ENCODE measurements at places on chromosomes 7 and 10.
A peak's percentile ranks its signal among the peaks of the same experiment; 100 is the strongest.

- no peak for DNase-seq
Measured at GRCh38 chr10:118276204-118276603, 65.9 kb downstream of the FAM204A start.

DNA sequence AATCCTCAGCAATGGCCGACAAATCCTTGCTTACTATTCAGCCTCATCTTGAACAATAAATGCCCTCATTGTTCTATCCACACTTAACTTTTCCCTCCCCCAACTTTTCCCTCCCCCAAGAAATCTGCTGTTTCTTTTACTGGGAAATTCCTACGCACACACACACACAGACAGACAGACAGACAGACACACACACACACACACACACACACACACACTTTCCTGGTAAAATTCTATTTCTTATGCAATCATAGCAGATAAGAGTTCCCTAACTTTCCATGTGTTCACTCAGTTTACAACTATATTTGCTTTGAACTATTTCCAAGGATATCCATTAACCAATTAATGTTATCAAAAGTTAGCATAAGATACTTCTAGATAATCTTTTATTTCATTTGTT lies 52.9 kb downstream of the RELN start:
- DNase-seq: no peak

DNA sequence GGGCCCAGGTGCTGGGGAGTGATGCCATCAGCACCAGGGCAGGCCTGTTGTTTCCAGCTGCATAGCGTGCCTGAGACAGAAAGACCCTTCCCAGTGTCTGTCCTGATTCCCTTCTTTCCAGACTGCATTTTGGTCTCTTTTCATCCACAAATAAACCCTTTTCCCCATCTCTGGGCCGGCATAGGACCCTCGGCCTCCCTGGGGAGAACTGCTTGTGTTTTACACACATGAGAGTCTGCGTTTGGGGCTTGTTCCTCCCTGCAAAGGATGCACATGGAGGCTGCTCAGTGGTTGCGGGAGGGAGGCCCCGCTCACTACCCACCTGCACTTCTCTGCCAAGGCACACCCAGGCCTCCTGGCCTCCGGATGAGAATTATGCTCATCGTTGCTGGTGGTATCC lies 5.8 kb upstream of the MMP21 start:
- peak; percentile 36 for DNase-seq

DNA sequence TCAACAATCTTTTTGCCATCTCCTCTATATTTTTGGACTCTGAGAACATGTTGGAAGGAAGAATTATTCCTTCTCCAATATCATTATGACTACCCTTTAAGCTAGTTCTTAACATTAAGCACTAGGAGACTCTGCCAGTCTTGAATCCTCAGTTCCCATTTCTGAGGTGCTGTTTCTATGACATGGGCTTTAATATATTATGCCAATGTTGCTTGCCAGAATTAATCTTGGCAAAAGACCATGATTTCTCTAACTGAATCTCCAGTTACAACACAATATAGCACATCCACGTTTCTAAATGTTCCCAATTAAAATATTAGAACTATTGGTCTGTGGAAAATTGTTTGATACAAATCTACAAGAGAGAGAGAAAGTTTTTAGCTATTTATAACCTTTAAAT lies 250.0 kb downstream of the HGF start:
- DNase-seq: no peak

GRCh38 chr10:32948451-32948850 lies 9.6 kb downstream of the ITGB1 start:
- no peak for DNase-seq

- DNase-seq: no peak
Measured at GRCh38 chr10:24503461-24504320, 220.0 kb downstream of the ARHGAP21 start.

- no peak for DNase-seq
Measured at GRCh38 chr7:84009782-84010181, 184.8 kb downstream of the SEMA3A start.

DNA sequence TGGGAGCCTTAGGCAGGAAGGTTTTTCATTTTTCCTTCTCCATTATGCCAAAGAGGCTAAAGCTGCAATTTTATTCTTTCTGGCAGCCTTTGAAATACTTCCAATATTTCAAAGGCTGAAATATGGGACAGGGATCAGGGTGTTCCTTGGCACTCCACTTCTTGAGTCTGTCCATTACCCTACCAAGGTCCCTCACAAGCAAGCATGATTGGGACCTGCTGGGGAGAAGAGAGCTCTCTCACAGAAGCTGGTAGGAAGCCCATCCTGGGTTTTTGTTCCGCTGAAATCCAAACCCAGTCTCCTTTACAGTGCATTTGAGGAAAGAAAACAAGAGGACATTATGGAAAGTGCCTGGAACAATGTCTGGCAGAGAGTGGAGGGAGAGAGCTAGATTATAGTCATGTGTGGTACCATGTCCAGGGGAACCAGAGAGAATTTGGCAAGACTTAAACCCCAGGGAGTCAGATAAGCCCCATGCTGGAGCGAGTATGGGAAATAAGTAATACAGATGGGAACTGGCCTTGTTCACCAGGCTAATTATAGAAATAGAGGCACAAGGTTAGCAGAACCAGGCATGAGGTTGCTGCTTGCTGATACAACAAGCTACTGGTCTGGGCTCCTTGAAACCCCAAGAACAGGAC lies 104.7 kb downstream of the LSM5 start:
- no peak for DNase-seq

- DNase-seq: no peak
Measured at GRCh38 chr7:57641521-57642067, 191.6 kb downstream of the ZNF716 start.

GRCh38 chr7:71626206-71626605 lies 494.3 kb downstream of the GALNT17 start:
- no peak for DNase-seq

DNA sequence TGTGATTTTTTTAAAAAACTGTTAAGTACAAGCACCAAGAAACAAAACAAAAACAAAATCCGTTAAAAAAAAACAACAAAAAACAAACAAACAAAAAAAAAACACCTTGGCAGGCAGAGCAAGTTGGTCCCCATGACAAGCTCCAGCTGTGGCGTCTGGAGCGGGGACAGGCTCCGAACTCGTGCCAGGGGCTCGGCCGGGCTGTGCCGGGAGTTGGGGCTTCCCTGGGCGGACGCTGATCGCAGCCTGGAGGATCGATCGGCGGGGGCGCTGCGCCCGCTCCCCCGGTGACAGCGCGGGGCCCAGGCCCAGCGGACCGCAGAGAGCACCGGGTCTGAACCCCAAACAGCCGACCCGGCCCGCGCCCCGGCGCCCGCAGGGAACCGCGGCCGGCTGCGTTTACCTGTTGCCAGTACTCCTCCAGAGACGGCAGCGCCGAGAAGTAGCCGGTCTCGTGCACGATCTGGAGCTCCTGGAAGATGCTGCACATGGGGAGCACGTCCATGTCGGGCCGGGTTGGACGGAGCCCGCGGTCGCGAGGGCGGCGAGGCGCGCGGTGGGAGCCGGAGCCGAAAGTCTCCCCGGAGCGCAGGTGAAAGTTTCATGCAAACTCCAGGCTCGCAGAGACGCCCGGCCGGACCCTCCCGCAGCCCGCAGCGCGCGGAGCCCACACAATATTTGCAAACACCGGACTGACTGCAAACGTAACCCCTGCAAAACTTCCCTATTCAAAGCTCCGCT lies at the start of gene KLF6:
Gene KLF6 (minus strand): TSS at position 700 of the 741 bp plus-strand sequence. CDS start 195 bp downstream, at position 505.
- DNase-seq: no peak

- DNase-seq: no peak
Measured at GRCh38 chr10:70343312-70343711, 39.1 kb downstream of the LRRC20 start.

- DNase-seq: no peak
Measured at GRCh38 chr10:32793033-32793432, 165.0 kb downstream of the ITGB1 start.

- DNase-seq: peak; percentile 17
Measured at GRCh38 chr10:117255835-117256460, 15.0 kb downstream of the SLC18A2 start.

GRCh38 chr7:8490391-8491045 lies 57.1 kb downstream of the NXPH1 start:
- no peak for DNase-seq
